ENCODE measurements at places on chromosomes 12 and 14.

DNA sequence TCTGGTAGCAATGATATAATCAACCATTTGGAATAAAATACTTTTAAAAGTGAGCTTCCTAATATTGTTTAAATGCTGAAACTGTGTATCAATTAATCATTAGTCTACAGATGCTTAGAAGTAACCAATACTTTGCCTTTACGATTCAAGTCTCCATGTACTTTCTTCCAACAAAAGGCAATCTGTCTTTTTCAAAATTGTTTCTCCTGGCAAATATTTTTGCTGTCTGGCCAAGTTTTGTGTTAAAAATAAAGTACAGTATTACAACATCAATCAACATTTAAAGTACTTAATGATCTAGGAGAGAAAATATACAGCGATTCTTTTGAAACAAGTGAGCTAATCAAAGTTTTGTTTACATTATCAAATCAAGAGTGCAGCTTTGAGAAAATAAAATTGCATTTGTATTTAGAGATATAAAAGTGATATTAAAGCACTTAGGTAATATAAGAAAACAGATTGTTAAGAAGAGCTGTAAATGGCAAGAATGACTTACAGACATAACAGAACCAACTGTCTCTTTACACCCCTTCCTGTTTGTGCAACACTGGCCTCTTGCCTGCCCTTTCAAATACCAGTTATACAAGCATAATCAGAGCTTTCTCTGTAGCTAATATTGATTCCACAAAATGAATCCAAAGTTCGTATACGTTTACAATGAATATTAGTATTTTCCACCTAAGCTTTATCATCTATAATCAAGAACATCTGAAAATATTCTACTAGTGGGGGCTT is 38.2 kb upstream of the FBLN5 start:
- ATAC-seq = no peak

DNA sequence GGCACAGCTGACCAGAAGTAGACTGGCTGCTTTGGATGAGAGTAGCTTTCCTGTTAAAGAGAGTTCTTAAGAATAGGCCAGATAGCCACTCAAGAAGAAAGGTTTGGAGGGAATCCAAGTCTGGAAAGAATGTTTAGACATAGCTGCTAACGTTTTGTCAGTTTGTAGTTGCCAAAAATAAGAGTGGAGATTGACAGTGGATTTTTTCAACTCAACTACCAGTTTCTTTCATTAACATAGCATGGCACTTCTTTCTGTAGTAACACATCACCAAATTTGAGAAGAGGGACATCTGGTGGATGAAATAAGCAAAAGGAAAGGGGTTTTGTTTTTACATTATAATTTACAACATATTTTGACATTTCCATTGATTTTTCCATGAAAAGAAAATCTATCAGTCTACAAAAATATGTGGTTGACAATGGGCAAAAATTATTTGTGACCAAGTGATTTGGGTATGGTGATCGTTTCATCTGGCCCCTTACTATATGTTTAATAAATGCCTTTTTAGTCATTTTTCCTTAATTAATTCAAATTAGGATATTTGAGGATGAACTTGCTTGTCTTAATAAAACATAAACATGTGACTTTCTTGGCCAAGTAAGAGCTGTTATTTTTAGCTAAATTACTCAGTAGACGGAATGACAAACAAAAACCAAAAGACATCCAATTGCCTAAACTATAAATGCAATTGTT is 71.1 kb downstream of the PTPRR start:
- no peak for ATAC-seq

- ATAC-seq = no peak
Observed at GRCh38 chr14:80304125-80304766, 92.9 kb upstream of the DIO2 start.

DNA sequence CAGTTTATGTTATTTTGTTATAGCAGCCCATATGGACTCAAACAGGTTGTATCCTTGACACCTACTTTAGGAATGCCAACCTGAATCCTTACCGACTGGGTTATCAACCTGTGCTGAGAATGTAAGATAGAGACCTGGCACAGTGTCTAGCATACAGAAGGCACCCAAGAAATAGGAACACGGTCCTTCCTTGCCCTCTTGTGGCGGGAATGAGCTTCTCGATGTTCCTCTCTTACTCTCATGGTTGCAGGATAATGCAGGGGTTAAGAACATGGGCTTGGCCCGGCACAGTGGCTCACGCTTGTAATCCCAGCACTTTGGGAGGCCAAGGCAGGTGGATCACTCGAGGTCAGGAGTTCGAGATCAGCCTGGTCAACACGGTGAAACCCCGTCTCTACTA is 6.5 kb downstream of the C12orf43 start:
- ATAC-seq = no peak

GRCh38 chr12:53222806-53223261 is 9.2 kb downstream of the RARG start:
- ATAC-seq = no peak

GRCh38 chr12:119179335-119180021 is 747 bp downstream of the HSPB8 start:
- no peak for ATAC-seq

DNA sequence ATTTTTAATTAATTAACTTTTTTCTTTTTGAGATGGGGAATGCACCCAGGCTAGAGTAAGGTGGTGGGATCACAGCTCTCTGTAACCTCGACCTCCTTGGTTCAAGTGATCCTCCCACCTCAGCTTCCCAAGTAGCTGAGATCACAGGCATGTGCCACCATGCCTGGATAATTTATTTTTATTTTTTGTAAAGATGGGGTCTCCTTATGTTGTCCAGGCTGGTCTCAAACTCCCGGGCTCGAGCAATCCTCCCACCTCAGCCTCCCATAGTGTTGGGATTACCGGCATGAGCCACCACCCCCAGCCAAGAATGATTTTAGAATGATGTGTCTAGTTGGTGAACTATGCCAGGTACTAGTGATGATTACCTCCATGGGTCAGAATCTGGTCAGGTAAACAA is 6.6 kb upstream of the LRP10 start:
- no peak for ATAC-seq

GRCh38 chr12:38160318-38161122 is 156.1 kb upstream of the ALG10B start:
- no peak for ATAC-seq

DNA sequence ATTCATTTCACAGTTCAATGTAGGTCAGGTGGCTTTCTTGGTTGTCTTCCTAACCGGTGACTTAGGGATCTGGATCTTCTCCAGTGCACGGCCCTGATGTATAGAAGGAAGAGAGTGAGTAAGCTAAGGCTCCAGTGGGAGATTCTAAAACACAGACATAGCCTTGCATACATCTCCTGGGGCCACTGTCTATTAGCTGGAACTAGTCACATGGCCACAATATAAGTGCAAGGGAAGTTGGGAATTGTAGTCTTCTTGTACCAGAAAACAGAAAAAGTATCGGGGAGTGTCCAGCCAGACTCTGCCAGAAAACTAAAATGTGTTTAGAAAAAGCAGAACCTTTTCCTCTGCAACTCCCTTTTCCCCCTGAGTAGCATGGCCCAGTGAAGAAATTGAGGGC is 531.6 kb downstream of the VRK1 start:
- no peak for ATAC-seq

DNA sequence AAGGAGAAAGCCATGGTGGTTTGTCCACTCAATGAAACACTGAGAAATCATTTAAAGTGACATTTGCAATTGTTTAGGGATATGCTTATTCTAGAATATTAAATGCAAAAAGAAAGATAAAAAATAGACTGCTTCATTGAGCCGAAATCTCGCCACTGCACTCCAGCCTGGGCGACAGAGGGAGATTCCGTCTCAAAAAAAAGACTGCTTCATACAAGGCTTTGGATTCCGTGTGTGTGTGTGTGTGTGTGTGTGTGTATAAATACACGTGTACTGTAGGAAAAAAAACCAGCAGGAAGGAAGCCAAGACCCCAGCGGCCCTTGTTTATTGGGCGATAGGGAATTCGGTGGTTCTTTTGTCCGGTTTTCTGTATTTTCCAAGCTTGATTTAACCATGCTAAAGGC is 3.2 kb upstream of the ZNF839 start:
- no peak for ATAC-seq

GRCh38 chr14:67933266-67933665 is 113.7 kb downstream of the RAD51B start:
- no peak for ATAC-seq

GRCh38 chr14:24513009-24513408 is 4.9 kb upstream of the CMA1 start:
- ATAC-seq = no peak

GRCh38 chr14:94936901-94937685 is 167.2 kb upstream of the GSC start:
- peak; percentile 40 for ATAC-seq

- no peak for ATAC-seq
Observed at GRCh38 chr12:32344047-32344446, 55.3 kb upstream of the FGD4 start.
